Renal cortical epithelial cell (primary cell): ENCODE measurements at places on chromosomes 11 and 22.

- no peak for DNase-seq
Observed at GRCh38 chr22:36565686-36566085, 36.7 kb upstream of the EIF3D start.

DNA sequence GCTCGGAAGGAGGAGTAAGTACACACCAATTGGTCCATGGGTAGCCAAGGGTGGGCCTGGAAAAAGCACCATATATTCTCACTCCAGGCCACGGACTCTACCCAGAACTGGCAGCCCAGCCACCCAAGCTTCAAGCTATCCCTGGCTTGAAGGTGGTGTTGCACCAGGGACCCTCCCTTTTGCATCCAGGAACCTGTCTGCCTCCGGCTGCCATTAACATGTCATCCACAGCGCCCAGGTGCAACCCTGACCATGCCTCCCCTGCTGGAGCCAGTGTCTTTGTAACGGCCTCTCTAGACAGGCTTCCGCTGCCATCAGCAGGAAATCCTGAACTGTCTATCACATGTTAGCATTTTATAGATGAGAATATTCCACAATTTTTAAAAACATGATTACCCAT is 2158.5 kb upstream of the RAG2 start:
- DNase-seq, result no peak

DNA sequence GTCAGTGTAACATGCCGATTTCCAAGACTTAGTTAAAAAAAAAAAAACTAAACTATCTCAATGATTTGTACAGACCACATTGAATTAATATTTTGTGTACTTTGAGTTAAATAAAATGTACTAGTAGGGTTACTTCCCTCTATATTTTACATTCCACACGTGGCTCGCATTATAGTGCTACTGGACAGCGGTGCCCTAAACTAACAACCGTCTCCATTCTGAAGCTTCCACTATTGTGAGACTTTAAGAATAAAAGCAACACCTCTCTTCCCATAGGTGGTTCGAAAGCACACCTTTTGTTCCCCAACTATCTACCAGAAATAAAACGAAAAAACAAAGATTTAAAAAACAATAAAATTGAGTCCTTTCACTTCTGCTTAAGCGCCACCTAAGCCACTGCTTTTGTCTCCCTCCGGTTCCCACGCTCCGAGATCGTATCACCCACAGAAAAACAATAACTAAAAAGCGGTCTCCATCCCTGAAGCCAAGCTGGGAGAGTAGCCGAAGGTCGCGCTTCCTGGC is 380 bp upstream of the TTC17 start:
- DNase-seq, result no peak

DNA sequence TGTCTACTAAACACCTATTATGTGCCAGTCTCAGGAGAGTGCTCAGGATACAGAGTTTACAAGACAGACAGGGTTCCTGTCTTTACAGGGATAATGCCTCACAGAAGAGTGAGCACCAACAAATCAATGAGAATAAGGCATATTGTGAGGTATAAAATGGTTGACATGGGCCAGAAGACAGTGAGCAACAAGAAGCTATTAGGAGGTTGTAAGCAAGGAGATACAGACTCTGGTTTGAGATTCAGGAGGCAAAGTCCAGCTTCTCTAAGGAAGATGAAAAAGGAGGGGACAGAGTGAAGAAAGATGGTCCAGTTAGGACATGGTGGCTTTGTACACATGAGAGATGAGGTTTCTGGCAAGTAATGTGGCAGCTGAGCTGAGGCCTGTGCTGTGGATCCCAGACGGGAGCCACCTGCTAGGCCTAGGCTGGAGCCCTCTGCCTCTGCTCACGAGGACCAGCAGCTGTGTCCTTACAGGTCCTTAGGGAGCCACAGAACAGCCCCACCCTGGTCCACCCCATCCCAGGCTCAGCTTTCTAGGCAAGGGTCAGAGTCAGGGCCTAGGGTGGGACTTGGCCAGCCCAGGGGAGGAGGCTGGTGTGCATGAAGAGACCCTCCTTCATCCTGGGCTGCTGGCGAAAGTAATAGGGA is 110.5 kb downstream of the ZNF280B start:
- no peak for DNase-seq

DNA sequence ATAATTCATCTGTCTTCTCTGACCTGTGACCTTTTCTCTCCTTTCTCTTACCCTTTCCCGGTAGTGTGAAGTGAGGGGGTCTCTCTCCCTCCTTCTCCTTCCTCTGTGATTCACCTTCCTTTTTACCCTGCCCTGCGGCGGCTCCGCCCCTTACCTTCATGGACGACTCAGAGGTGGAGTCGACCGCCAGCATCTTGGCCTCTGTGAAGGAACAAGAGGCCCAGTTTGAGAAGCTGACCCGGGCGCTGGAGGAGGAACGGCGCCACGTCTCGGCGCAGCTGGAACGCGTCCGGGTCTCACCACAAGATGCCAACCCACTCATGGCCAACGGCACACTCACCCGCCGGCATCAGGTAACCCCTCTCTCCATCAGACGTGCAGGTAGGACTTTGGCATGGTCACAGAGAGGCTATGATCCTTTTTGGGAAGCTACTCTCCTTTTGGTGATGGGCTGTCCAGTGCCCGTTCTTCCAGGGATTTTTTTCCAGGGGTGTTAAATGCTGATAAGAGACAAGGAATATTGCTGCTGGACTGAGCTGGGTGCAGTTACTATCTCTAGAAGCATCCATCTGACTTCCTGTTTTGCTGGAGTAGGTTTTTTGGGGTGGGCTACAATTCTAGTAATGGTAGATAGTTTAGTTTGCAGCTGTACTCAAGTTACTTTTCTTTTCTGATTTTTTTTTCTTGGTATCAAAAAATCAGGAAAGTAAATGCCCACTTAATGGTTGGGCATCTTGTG is 29.9 kb downstream of the CTNND1 start:
- DNase-seq, result no peak
